ENCODE measurements at places on chromosomes 1 and 21.

GRCh38 chr21:32364796-32365195 lies 28.0 kb downstream of the URB1 start:
- no peak for DNase-seq

DNA sequence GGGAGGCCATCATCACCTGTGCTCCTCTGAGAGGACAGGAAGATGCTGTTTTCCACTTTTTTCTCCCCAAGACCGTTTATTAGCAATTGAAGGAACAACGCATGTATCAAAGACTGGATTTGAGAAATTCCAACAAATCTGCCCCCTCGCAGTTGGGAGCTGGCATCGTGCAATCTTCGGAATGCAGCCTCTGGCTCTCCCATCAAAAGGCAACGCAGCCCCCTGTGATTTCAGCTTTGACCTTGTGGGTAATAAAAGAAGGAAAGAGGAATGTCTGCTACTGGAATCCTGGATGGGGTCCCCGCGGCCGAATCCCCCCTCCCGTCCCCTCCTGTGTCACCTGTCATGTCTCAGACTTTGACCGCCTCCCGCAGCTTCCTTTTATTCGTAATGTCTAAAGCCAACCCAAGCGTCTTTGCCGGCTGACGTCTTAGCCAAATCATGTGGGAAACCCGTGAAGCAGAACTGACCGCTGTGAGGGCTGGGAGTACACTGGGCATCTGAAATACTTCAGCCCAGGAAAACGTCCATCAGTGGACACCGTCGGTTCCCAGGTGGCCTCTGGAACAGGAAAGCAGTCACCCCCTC lies 101.5 kb downstream of the WDR4 start:
- no peak for DNase-seq

DNA sequence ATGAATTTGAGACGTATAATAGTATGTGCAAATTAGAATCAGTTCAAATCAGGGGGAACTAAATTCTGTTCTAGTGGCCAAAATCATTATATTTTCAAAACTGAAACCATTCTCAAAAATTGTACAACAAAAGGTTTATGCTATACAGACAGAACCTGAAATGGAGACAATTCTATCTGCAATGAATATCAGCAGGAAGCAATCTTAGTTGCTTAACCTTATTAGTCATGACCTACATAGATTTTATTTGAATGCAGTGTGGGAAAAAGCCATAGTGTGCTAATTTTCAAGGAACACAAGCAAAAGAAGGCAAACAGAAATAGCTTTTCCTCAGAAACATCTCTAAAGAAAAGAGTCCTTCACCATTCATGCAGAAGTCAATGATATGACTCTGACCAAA lies 6.5 kb downstream of the AK5 start:
- DNase-seq = no peak

- DNase-seq = no peak
Measured at GRCh38 chr1:24897263-24898151, 32.6 kb downstream of the RUNX3 start.

- DNase-seq = peak; percentile 93
Measured at GRCh38 chr1:26677306-26678115, 18.3 kb upstream of the ARID1A start.

Measured in NCI-H1105 (cell line).